Hematopoietic multipotent progenitor cell treated with erythropoietin and hydrocortisone succinate and interleukin-3 and kit ligand, for 15 days (in vitro differentiated cells): ENCODE measurements at places on chromosomes 1 and 21.

- DNase-seq, result no peak
Measured at GRCh38 chr1:99496067-99496466, 149.8 kb upstream of the PALMD start.

- DNase-seq, result peak; percentile 25
Measured at GRCh38 chr1:193070942-193071341, 11.5 kb downstream of the RO60 start.

GRCh38 chr1:33258788-33259274, 2.5 kb downstream of the ZNF362 start:
- DNase-seq, result no peak

GRCh38 chr1:93446837-93447451, 974 bp upstream of the FNBP1L start:
- DNase-seq, result peak; percentile 90

- DNase-seq, result no peak
Measured at GRCh38 chr1:220368352-220369265, 96.4 kb upstream of the RAB3GAP2 start.

- peak; percentile 75 for DNase-seq
Measured at GRCh38 chr1:27428316-27429028, 36.0 kb downstream of the GPR3 start.

- DNase-seq, result no peak
Measured at GRCh38 chr1:239448911-239449310, 62.5 kb downstream of the CHRM3 start.

DNA sequence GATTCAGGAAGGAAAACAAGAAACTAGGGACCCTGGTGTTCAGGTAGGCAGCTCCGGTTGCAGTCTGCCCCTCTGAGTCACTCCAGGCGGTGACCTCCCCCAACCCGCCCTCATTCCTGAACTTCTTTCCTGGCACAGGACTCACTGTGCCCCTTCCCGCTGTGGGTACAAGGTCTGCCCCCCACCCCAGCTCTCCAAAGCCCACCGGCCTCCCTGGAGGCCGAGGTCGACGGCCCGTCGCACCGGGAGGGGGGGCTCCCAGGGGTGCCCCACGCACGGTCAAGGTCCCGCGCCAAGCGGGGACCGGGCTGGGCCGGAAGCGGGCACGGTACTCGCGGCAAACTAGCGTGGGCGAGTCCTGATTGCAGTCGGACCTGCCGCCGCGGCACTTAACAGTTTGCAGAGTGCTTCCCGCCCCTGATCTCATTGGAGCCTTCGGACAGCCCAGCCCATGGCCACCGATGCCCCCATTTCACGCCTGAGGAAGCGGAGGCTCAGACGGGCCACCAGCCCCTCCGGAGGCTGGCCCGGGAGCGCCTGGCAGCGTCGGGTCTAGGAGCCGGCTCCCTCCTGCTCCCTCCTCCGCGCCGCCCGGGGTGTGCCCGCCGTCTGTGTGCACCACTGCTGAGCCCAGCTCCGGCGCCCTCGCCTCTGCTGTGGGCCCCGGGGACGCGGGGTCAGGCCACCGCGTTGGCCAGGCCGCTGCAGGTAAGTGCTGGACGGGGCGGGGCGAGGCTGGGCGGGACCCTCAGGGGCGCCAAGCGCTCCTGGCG, at the start of gene GJB3:
Gene GJB3 (plus strand): TSS at position 144 of the 773 bp plus-strand sequence. CDS start 3,549 bp downstream, outside the sequence.
- no peak for DNase-seq

DNA sequence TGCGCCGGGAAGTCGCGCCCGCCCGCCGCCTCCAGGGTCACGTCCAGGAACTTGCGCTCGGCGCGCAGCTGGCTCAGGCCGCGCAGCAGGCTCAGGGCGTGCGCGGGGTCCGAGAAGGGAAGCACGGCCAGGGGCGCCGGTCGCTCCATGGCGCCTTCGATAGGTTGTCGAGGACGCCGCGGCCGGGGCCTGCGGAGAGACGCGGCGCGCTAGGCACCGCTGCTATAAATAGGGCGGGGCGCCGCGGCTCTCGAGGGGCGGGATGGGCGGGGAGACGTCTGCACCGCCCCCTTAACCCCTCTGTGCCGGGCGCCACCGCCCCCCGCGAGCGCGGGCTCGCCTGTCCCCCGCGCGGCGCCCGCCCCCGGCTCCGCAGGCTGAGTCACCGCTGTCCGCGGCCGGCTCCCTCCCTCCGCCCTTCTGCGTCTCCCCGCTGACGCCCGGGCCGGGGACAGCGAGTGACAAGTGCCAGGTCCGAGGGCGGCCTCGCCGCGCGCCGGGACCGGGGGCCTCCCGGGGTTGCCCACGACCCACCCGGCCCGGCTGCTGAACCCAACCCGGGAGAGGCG, at the start of gene KLHL21:
Gene KLHL21 (minus strand): TSS at position 201 of the 569 bp plus-strand sequence. CDS start 52 bp downstream, at position 149.
- DNase-seq, result peak; percentile 93

- no peak for DNase-seq
Measured at GRCh38 chr1:17684810-17685209, 70.3 kb upstream of the ACTL8 start.

DNA sequence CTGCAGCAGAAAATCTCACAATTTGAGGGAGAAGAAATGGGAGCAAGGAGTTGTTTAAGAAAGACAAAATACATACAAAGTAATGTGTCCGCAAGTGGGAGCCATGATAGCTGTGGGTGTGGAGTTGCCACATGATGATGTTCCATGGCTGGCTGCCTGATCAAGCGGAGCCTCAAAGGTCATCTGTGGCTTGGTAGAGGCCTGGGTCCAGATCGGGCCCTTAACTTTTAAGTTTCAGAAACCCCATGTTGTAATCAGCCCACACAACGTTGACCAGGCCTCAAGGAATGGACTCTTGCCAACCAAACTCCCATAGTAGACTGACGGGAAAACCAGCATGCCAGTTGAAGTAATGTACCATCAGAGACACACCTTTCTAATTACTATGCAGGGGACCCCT, 64.7 kb upstream of the ANGPTL1 start:
- no peak for DNase-seq

- DNase-seq, result peak; percentile 70
Measured at GRCh38 chr1:88800382-88801051, 90.8 kb downstream of the GTF2B start.

DNA sequence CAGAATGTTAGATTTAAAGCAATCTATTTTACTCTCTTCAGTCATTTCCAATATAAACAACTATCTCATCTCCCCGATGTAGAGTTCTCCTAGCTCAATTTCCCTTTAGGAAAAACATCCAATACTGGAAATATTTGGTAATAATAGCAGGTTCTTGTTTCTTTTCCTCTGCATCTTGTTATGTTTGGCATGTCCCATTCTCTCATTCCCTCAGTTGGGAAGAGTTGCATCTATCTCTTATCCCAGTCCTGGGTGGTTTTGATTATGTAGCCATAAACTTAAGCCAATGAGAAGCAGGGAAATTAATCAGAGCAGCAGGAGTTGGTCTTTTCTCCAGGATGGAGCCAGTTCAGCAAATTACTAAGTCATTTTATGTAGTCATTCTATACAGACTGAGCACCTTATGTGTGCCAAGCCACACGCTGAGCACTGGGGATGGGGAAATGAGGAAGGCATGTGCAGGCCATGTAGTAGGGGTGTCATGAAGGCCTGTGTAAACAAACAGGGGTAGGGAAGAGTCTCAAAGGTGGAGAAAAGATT, 418.2 kb upstream of the NFIA start:
- no peak for DNase-seq

DNA sequence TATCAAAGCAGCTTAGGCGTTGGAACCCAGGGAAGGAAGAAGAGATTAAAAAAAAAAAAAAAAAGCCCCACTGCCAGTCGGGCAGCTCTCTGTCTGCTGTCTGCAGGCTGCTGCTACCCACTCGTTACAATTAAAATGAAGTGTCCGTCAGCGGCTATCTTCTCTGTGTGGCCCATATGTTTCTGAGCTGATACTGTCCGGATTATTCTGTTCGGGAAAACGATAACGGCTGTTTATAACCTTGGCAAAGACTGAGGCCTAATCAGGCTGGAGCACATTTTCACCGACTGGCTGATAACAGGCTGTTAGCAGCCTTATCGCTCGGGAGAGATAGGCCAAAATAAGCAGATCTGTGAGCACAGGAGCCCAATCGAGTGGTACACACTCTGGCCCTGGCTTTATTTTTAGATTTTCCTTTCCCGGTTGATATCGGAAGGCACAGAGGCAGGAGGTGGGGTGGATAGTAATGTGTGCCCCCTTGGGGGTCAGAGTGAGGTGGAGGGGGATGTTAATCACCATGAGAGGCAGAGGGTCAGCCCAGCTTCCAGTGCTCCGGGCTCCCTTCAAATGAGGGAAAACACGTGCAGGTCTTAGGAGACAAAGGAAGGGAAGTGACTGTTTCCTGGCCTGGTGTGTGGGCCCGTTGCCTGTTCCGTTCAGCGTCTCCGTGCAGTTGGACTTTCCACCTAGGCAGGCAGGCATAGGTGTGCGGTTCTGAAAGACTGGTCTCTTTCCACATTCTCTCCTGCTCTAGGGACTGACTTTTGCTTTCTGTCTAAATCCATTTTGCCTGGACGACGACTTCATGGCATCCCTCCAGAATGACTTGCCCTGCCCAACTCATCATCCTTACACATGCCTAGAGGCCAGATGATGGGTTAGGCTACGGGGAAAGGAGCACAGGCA, 153.4 kb downstream of the PBX1 start:
- no peak for DNase-seq

DNA sequence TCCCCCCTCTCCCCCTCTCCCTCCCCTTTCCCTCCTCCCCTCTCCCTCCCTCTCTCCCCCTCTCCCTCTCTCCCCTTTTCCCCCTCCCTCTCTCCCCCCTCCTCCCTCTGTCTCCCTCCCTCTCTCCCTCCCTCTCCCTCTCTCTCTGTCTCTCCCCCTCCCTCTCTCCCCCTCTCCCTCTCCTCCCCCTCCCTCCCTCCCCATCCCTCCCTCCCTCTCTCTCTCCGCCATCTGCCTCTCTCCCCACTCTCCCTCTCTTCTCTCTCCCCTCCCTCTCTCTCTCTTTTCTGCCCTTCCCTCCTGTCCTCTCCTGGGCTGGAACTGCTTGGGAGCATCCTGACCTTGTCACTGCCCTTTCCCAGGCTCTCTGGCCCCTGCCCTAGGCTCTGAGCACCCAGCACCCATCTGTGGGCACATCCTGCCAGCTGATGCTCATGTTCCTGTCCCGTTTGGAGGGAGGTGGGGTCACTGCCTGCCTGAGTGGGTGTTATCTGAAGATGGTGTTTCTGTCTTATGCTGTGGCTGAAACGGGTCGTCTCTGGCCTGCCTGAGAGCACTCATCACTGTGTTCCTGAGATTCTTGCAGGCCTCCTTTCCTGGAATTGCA, 10.8 kb downstream of the FTCD start:
- DNase-seq, result peak; percentile 12

DNA sequence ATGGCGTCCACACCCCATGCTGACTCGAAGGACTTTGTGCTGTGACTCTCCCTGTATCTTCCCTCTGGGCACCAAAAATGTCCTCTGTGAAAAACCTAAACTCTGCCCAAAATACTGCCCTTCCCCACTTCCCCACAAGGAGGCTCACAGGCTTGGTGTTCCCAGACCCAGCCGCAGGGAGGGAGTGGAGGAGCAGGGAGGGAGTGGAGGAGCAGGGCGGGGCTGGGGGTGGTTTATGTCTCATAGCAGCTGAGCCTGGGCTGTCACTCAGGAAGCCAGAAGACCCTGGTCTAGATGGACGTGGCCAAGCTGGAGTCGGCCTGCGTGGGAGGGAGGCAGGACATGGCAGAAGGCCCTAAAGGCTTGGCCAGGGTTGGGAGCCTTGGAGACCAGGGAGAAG, 461.7 kb downstream of the PTPRU start:
- DNase-seq, result no peak

DNA sequence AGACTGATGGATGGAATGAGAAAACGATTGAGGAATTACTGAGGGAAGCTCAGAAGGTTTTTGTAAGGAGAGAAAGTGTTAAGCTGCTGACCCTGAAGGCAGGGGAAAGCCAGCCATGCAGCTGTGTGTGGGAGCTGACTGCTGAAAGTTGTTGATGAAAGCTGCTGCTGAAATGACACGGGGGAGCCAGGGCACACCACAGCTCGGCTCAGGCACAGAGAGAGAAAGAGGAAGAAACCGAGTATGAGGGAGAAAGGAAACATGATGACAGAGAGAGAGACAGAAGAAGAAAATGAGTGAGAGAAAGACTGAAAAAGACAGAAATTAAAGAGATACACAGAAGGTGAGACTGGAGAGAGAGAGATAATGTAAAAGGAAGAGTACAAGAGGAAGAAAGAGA, 115.5 kb downstream of the LRRC53 start:
- no peak for DNase-seq

DNA sequence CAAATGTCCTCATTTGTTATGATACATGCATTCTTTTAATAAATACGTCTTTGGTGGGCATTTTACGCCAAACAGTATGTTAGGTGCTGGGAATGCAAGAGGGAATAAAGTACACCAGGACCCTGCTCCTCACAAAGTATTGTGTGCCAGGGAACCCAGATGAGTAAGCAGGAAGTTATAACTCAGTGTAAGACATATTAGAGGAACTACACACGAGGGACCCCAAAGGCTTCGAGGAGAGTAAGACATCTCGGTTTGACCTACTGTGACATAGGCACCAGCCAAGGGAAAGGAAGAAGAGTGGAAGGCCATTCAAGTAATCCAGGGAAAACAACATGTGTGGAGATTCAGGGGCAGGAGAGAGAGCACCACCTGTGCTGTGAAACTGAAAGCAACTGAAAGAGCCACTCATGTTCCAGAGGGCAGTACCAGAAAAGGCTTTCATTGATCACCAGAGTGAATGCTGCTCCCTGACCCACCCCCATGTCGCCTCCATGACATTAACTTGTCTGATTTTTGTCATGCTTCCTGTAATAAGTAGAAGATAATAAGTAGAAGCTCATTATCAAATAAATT, 542.5 kb upstream of the PKN2 start:
- no peak for DNase-seq

DNA sequence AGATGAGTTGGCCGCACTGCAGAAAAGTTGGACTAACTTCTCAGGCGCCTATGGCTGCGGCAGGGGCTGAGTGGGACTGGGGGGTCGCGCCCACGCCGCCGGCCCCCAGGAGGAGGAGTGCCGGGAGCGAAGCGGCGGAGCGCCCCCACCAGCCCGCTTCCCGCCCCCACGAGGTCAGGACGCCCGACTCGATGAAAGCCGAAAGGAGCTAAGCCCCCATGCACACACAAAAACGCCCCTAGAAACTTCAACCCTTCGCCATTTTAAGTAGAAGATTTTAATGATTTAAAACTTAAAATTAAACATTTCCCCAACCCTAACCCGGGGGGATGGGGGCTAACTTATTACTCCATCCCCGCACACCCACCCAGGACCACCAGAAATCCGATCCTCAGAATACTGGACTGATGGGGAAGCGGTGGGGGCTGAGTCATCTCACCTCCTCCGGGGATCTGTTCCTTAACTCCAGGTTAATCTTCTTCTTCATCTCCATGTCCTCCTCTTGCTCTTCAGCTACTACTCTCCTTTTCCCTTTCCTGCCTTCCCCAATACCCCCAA, 539 bp downstream of the ANP32E start:
- peak; percentile 15 for DNase-seq

- DNase-seq, result no peak
Measured at GRCh38 chr1:214352838-214353237, 71.9 kb downstream of the SMYD2 start.

DNA sequence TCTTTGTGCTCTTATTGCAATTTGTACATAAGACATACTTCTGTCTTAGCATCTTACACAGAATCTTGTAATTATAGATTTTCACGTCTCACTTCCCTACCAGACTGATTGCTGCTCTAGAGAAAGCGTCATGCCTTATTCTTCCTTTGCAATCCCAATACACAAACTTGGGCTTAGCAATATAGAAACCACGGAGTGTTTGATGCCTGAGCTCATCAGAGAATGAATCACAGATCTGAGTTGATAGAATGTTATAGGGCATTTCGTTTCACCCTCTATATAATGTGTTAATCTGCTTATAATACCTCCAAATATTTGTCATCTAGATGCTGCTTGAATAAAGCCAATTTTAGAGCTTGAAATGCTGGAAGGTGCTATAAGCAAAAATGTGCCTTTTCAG, 6.6 kb downstream of the FMO1 start:
- DNase-seq, result no peak
